ENCODE measurements at places on chromosomes 12 and 14. TPM values are rescaled to one million over a fixed set of nuclear protein-coding genes. Genes with fewer than 3 reads are reported as not detected.

Gene GPD1
- 0.07 TPM for total RNA-seq

Gene CIROP
- not detected for total RNA-seq

Gene PPP1R1A
- total RNA-seq, result 0.20 TPM

Gene GLS2
- 0.27 TPM for total RNA-seq

Gene NFE2
- total RNA-seq, result not detected

Gene APOLD1
- 0.16 TPM for total RNA-seq

Gene IL26
- not detected for total RNA-seq

Gene SP1
- 18.8 TPM for total RNA-seq

Gene SDR9C7
- total RNA-seq, result not detected

Gene SOS2
- total RNA-seq, result 11.6 TPM

Data from A549 treated with ZK216348 at 1 μM for 4 hours (cell line).